ENCODE measurements at places on chromosomes 2 and 18.
A peak's percentile ranks its signal among the peaks of the same experiment; 100 is the strongest.

DNA sequence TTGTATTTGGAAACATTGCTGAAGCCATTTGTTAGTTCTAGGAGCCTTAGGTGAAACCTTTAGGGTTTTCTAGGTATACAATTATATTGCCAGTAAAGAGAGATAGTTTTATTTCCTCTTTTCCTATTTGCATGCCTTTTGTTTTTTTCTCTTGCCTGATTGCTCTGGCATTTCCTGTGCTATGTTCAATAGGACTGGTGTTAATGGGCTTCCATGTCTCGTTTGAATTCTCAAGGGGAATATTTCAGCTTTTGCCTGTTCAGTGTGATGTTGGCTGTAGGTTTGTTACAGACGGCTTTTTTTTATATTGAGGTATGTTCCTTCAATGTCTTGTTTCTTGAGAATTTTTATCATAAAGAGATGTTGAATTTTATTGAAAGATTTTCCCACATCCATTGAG lies 1054.9 kb upstream of the NXPH2 start:
- no peak for DNase-seq

DNA sequence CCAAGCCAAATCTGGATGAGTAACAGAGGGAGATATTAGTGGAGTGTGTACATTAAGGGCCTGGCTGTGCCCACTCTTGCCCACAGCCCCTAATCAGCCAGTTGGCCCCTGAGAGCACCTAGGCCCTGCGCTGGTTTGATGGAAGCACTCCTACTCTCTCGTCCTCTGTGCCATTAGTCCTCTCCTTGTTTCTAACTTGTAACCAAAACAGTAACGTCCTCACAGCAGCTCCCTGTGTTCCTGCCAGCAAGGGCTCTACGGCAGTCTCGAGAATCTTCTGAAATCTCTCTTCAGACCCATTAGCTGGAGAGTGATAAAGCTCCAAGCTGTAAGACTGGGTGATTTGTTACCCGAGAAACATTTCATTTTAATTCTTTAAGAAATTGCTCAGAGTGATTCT lies 76.1 kb downstream of the LRRC30 start:
- no peak for DNase-seq

DNA sequence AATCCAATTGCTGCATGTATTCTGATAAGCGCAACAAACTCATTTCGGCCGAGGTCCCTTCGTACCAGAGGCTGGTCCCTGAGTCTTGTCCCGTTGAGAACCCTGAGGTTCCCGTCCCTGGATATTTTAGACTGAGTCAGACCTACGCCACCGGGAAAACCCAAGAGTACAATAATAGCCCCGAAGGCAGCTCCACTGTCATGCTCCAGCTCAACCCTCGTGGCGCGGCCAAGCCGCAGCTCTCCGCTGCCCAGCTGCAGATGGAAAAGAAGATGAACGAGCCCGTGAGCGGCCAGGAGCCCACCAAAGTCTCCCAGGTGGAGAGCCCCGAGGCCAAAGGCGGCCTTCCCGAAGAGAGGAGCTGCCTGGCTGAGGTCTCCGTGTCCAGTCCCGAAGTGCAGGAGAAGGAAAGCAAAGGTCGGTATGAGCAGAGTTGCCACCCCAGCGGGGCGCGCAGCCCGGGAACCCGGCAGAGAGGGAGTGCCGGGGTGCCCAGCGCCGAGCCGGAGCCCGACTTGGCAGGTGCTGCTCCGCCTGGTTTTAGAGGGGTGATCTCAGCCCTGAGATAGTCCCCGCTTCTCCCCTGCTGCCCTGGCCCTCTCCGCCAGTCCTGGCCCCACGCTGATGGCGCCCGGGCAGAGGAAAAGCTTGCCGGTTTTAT lies 714 bp downstream of the HOXD10 start:
- DNase-seq = peak; percentile 45

GRCh38 chr18:26405190-26405801 lies 143.1 kb downstream of the KCTD1 start:
- DNase-seq = no peak

GRCh38 chr18:74271635-74272034 lies 20.1 kb downstream of the CYB5A start:
- no peak for DNase-seq

DNA sequence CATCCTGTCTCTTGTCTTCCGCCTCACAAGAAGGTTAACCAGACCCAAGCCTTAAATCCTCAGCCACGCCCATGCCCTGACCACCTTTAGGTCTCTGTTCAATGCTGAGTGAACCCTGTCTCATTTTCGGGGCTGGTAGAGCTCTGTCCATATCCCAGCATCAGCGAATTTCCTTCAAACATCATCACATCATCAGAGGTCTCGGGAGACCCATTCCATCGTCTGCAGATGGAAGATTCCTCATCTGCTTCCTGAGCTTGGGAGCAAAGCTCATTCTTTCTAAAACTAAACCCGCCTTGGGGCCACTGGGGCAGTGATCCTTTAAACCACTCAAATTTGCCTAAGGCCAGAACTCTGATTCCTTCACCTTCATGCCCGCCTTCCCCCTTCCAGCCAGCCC lies 173.7 kb downstream of the TTC32 start:
- no peak for DNase-seq

GRCh38 chr2:200408428-200409316 lies 101.2 kb downstream of the KCTD18 start:
- no peak for DNase-seq

DNA sequence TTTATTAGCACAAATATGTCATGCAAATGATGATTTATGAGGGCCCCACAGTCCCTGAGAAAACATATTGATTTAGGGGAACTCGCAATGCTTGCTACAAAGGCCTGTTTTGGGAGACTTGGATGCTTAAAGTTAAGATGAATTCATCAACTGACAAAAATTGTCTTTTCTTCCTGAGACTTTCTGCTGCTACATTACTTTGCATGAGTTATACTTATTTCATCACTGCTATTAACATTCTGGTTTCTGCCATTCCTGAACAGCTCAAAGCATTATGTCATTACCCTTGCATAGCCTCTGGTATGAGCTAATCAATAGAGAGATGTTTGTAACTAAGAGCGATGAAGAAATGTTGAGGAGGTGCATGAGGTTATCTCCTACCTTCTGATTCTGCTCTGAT lies 74.4 kb downstream of the SOX11 start:
- DNase-seq = no peak

DNA sequence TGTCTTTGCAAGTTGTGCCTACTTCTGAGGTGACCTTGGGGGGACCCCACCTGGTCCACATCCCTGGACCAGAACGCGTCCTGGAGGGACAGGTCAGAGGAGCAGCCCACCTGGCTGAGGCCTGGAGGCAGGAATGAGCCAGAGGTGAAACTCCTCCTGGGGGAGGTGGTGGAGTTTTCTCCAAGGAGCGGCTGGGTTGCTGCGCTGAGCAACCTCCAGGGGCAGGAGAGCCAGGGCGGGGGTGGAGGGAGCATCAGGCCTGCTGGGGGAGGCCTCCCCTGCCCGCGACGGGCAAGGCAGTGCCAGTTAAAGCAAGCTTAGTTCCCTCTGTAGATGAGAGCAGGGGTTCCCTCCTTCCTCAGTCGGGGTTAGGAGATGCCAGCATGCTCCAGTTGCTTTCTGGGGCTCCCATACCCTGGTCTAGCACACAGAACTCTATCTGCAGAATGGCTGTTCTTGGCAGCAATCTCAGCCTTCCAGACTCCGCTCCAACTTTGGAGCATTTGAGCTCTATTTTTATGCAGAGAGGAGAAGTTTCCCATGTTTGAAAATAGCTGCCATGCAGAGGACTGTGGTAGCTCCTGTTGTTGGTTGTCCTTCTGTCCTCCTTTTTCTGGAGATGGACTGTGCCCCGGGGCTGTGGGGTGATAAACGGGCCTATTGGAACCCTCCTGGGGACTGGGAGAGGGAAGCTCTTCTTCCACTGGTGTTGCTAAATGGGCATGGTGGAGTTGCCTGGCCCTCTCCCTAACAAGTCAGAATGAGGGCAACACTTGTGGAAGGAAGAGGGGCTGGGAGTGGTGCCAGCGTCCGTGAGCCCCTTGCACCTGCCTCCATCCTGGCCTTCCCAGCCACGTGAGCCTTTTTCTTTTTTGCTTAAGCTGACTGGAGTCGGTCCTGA lies 39.1 kb downstream of the B3GNT2 start:
- DNase-seq = no peak

GRCh38 chr2:230671117-230671516 lies 41.5 kb upstream of the CAB39 start:
- no peak for DNase-seq

GRCh38 chr2:241064802-241065354 lies 37.2 kb downstream of the MTERF4 start:
- DNase-seq = peak; percentile 15

DNA sequence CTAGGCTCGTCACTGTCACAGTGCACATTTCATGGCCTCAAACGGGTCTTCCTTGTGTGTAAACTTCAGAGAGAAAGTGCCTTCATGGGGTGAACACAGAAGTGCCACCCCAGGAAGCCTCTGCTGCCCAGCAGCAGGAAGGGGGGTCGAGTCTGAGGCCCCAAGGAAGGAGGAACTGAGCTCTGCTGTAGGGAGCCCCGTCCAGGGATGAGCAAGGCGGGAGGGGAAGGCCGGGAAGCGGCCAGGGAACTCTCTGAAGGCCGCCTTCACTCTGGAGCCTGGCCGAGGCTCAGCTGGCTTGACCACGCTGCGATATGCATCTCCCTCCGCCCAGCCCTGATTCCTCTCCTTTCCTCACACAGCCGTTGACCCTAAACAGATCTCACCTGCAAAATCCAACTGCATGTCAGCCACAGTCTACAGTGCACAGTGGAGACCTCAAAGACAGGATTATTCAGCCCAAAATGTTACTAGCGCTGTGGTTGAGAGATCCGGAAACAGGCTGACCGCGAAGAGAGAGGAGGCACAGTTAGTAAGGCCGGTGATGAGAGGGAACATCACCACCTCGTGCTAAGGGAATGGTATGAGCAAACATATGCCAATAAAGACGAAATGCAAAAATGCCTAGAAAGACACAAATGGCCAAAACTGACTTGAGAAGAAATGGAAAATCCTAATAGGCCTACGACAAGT lies 34.2 kb upstream of the CTDP1 start:
- no peak for DNase-seq

GRCh38 chr2:236317938-236318396 lies 53.8 kb upstream of the ASB18 start:
- DNase-seq = no peak

DNA sequence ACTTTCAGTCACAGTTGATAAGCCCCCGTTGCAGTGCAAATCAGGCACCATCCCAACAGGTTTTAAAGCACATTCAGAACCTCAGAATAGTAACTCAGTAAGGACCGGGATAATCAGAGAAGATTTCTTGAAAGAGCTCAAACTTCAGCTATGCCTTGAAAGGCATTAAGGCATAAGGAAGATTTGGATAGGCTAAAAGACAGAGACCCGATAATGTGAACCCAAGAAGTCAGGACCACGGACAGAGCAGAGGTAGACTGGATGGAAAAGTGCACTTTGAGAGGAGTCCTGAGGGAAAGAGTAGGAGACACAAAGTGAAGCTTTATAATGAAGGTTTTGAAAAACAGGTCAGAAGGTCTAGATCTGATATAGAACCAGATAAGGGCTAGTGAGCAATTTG lies 36.9 kb upstream of the KLF7 start:
- no peak for DNase-seq

DNA sequence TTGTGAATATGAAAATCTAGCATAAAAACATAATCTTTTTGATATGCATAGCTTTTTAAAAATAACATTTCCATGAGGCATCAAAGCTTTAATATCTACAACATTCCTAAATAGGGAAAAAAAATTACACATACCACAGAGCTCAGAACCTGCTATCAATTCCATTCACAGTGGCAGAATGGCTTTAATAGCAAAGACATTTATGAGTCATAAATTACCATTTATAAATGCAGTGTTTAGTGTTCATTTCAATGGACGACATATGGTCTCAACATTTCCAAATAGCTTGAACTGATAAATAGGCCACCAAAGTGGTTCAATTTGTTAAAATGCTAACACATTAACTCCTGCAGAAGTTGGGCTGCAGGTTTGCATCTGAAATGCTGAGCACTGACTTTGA lies 600.6 kb upstream of the SETBP1 start:
- DNase-seq = no peak

- DNase-seq = no peak
Measured at GRCh38 chr2:105323111-105323510, 6.4 kb downstream of the TGFBRAP1 start.

- DNase-seq = no peak
Measured at GRCh38 chr2:85806358-85807118, 52.7 kb downstream of the ATOH8 start.

- no peak for DNase-seq
Measured at GRCh38 chr2:78065366-78065765, 543.2 kb upstream of the LRRTM4 start.

DNA sequence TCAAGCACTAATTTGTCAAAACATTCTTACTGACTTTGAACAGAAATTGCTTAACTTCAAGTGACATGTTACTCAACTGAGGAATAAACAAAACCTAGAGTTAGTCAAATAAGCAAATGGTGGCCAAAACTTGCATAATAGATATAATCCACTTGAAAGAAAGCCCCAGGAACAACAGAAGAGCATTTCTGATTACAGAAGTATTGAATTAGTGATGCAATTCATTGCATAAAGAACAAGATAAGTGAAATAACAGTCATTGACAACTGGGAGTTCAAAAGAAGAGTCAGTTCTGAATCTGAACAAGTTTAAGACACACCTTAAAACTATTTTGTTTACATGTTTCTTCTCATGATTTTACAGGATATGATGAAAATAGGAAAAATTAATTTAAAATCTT lies 30.8 kb downstream of the COBLL1 start:
- no peak for DNase-seq

All from breast epithelium (tissue), 4 donors.